ENCODE measurements at places on chromosomes 4 and X.

DNA sequence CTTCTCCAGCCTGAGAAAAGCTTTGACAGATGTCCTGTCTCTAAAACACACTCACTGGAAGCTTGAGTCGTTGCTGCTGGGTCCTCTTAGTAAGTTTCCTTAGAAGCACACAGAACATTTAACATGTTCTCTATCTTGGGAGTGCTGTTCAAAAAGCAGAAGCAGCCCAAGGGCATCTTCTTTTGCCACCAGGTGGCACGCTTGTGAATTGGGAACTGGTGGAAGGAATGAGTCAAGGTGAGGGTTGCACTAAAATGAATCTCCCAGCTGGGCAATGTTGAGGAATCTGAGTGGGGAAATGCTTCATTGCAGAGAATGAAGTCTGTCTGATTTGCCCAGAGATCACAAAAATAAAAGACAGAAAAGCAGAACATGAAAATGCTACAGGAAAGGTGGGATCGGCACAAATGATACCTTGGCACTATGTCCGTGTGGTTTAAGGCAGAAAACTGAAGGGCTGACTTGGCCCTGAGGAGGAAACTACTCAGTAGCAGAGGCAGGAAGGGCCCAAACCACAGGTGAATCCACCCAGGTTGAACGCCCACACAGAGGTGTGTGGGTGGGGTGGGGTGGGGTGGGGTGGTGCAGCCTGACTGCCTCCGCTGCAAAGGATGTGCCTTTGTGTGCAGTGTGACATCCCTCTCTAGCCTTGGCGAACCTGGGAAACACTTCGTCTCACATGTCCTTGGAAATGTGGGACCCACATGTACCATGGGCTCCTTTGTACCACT, 26.0 kb downstream of the KIT start:
- no peak for DNase-seq

GRCh38 chr4:9146967-9147366, 23.2 kb upstream of the FAM90A26 start:
- DNase-seq: no peak

- no peak for DNase-seq
Measured at GRCh38 chrX:67780694-67781109, 236.9 kb downstream of the AR start.

GRCh38 chr4:56302760-56303159, 84.5 kb downstream of the AASDH start:
- DNase-seq: no peak

- DNase-seq: no peak
Measured at GRCh38 chrX:16465081-16465876, 184.7 kb upstream of the S100G start.

DNA sequence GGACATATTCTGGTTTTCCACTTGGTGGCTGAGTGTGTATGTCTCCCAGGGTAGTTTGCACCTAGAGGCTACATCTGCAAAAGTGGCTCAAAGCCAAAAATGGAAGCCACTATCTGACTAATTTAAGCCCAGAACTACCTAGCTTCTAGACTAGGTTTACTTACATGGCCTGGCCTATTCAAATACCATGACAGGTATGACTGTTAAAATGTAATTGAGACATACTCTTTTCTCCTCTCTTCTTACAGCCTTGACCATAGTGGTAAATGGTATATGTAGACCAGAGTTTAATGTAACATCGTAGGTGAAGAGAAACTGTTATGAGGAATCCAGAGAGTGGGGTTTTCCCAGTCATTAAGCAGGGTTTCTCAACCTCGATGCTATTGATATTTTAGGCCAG, 2.6 kb upstream of the TRPC5 start:
- no peak for DNase-seq

DNA sequence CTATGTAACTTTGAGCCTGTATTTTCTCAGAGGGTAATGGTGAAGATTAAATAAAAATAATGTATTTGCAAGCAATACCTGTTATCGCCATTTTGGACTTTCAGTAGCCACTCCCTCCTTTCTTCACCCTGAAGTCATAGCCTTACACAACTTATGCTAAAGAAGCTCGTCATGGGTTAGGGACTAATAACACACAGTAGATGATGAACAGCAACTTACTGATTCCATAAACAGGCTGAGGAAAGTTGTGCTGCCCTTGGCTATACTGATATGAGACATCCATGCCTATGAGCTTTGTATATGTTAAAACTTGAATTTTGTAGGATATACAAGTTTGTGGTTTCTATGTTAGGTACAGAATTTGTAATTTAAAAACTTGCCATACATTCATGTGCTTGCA, 31.7 kb upstream of the EIF1AX start:
- no peak for DNase-seq

DNA sequence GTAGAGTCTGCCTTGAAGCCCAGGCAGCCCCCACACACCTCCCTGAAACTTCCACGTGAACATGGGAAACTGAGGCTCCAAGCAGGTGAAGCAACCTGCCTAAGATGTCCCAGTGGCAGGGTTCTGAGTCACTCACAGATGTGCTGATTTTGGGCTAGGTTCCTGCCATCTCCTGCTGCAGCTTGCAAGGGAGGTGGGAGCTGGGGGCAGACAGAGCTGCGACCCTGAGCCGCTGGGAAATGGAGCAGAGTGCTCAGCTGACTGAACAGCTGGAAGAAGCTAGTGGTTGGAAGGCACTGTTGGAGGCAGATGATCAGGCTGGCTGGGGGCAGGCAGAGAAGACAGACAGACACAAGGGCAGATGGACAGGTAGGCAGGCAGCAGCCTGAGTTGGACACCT, 3.6 kb upstream of the FATE1 start:
- DNase-seq: no peak
